ENCODE measurements at places on chromosomes 16 and 17. TPM values are rescaled to one million over a fixed set of nuclear protein-coding genes. Genes with fewer than 3 reads are reported as not detected.

GRCh38 chr17:49110509-49110908, 22.1 kb upstream of the B4GALNT2 start:
- DNase-seq = no peak

DNA sequence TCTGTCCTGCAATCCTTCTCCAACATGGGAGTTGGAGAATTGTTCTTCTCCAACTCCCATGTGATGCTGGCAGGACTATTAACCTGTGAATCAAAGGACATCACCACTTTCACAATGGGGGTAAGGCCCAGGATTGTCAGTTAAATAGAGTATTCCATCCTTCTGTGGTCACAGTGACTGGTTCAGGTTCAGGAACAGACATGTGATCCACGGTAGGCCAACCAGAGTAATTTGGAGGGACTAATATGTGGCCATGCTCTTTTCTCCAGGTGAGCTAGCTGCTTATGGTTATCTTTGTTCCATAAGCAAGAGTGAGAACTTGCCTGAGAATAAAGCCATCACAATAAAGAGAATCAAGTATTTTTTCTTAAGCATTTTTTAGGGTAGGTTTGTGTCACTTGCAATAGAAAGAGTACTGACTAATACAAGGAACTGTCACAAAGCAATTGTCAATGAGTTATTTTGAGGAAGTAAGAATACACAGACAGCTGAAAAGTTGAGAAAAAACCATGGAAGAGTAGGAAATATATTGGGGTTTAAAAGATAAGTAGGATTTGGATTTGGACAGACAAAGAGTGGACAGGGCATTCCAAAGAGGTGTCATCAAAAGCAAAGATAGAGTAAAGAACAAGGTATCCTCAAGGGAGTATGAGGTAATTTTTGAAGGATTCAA, 63.4 kb downstream of the BRIP1 start:
- no peak for DNase-seq

DNA sequence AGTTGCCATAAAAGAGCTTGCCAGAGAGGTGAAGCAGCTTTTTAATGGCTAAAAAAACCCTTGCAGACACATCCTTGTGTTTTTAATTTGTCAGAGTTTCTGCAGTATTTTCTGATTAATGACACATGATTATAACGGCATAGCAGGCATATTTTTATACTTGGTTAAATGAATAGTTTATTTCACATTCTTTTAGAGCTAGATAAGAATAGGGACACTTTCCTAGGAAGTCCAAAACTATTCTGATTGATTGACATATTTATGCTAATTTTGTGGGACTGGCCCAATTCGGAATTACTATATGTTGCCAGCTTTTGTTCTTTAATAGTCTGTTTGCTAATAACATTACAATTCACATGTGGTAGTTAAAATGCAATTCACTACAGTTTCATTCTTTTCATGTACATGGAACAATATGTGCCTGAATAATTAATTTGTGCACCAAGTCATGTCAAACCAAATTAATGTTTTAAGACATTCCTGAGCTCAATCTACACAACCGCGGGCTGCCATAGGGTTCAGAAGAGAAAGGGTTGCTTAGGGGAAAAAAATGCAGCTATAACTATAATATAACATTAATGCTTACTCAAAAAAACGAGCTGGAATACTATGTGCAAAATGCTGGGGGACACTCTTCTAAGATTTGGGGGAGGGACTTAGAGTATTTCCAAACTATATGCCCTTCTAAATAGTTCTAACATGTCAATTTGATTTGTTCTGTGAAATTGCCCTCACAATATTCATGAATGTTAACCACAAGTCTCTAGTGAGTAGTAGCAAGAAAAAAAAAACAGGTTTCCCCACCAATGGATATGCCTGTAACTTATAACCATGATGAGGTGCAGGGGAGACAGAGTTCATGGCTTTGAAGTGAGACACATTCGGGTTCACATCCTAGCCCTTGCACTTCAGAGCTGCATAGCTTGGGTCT, 305.4 kb downstream of the CEP112 start:
- DNase-seq = no peak

The MLST8 gene
- 71.4 TPM for total RNA-seq

The ENPP7 gene
- not detected for total RNA-seq

The KRT28 gene
- total RNA-seq = not detected
